Liver (tissue), 10 donors: ENCODE measurements at places on chromosomes 4 and X. TPM values are rescaled to one million over a fixed set of nuclear protein-coding genes. Genes with fewer than 3 reads are reported as not detected.

GRCh38 chr4:162056990-162057389 is 106.8 kb downstream of the FSTL5 start:
- DNase-seq = no peak

- no peak for DNase-seq
These were observed 66.4 kb upstream of the GPR174 start for GRCh38 chrX:79078114-79078513.

GRCh38 chr4:143023239-143023918 is 161.3 kb upstream of the USP38 start:
- no peak for DNase-seq

GRCh38 chrX:42976746-42977366 is 198.9 kb upstream of the PPP1R2C start:
- DNase-seq = no peak

- DNase-seq = no peak
These were observed 249.7 kb downstream of the NR3C2 start for GRCh38 chr4:148192526-148192925.

GRCh38 chrX:15143050-15143824 is 126.6 kb downstream of the ASB9 start:
- DNase-seq = peak; percentile 37

GRCh38 chr4:151783867-151784266 is 23.1 kb upstream of the GATB start:
- no peak for DNase-seq

DNA sequence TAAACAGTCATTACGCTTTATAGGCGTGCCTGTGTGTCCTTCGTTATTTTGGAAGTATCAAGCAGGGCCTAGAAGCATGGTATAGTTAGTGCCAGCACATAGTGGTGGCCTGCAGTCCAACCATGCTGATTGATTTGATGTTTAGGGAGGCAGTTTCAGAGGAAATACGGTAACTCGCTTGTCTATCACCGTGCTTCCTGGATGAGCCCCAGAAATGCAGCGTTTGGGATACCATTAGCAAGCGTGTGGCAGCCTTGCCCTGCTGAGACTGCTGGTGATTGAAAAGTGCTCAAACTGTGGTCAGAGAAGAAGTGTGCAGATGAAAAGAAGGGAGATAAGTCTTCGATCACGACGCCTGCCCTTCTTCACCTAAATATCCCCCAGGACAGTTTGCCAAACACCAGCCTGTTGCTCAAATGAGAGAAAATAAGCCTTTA is 158.4 kb downstream of the CHIC2 start:
- peak; percentile 38 for DNase-seq

DNA sequence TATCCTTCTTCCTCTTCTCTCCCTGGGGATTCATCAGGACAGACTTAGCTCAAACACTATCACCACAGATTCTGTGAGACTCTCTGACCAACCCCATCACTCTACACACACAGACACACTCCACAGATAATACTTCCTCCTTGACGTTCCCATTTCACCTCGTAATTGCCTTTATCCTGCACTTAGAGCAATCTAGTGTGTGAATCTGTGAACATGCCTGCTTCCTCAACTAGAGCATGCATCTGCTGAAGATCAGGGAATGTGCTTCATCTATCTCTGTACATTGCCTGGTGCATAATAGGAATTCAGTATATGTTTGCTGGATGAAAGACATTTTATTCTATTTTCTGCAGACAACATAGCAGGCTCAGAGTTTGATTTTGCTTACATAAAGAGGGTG is 25.1 kb upstream of the HS6ST2 start:
- no peak for DNase-seq

GRCh38 chr4:151671541-151672059 is 89.2 kb downstream of the GATB start:
- DNase-seq = peak; percentile 77

DNA sequence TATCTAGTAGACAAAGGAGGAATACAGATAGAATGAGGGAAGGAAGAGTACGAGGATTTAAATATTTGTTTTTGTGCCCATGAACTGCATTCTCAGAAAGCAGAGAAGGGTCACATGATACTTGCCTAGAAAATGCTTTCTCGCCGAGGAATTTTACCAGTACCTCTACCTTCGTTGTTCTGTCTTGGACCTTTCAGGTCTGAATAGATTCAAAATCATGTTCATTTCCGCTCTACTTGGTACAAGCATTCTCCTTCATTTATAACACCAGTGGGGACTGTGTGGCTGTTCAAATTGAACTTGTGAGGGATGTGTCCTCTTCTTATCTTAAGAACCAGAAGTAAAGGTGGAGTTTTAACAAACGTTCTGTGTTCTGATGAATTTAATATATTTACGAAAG is 1.9 kb downstream of the USP38 start:
- no peak for DNase-seq

DNA sequence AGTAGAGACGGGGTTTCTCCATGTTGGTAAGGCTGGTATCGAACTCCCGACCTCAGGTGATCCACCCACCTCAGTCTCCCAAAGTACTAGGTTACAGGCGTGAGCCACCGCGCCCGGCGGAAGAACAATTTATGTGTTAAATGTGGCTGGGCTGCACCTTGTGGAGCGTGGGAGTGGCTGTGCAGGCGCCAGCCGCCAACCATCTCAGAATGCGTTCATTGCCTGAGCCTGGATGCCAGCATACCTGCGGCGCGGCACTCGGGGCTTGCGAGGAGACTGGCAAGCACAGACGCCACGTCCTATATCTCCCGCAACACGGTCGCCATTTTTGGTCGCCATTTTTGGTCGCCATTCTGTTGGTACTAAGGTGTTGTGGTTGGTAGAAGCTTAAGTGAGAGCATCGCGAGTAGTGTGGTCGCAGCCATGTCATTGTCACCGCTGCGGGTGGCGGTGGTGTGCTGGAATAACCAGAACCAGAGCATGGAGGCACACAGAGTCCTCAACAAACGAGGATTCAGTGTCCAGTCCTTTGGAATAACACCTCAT is 193.6 kb upstream of the HTR2C start:
- DNase-seq = no peak

DNA sequence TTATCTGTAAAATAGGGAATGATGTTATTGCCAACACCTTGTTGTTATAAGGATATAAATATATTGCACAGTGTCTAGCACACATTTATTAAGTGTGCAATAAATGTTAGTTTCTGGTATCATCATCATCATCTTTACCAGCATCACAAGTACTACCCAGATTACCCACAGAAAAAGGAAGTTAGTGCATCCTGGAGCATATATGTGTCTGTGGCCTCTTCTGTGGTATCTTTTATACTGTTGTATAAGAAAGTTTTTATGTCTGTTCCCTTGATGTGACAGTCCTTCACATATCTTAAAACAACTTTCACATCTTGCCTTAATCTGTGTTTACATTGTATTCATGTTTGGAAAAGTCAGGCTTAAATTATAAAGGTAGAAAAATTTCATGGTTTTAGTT is 10.0 kb downstream of the EXOSC9 start:
- DNase-seq = no peak

GRCh38 chr4:6380746-6381410 is 91.5 kb downstream of the PPP2R2C start:
- DNase-seq = no peak

GRCh38 chr4:68272860-68273259 is 27.4 kb upstream of the TMPRSS11B start:
- no peak for DNase-seq

GRCh38 chr4:7823416-7823824 is 116.2 kb downstream of the AFAP1 start:
- no peak for DNase-seq

DNA sequence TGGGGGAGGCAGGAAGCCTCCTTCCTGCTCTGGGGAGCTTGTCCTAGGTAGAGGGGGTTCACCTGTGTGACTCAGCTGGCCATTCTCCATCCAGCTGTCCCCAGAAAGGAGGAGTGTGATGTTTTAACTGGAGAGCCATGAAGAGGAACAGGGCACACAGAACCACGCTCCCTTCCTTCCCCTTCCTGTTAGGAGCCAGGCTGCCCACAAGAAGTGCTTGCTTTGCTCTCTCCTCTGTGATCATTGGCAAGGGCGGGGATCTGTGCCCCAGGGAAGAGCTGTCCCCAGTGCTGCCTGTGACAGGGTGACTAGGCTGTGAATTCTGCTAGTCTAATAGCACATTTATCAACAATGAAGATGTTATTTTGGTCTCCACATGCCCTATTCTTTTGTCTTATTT is 169.6 kb upstream of the GATB start:
- no peak for DNase-seq

DNA sequence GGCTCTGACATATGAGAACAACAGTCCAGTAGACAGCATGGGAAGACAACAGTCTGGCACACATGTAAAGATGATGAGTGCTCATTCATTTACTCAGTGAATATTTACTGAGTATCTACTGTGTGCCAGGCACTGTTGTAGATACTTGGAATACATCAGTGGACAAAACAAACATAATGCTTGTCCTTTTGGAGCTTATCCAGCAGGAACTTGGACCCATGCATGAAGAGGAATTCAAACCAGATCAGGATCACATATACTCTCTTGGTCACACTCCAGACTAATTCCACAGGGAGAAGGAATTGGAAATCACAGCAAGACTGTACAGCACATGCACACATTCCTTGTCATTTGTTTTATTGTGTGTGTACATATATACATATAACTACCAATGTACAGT is 217.6 kb upstream of the TTC29 start:
- no peak for DNase-seq

GALNTL6 gene
- not detected for polyA plus RNA-seq

TRPC3 gene
- polyA plus RNA-seq = 0.10 TPM

AFP gene
- 2.2 TPM for polyA plus RNA-seq

FGG gene
- polyA plus RNA-seq = 7,404 TPM

IL21 gene
- not detected for polyA plus RNA-seq

RAI2 gene
- polyA plus RNA-seq = 1.8 TPM

CACNA1F gene
- 0.03 TPM for polyA plus RNA-seq

GRPR gene
- polyA plus RNA-seq = not detected
